ENCODE measurements at places on chromosomes 12 and 14. TPM values are rescaled to one million over a fixed set of nuclear protein-coding genes. Genes with fewer than 3 reads are reported as not detected.

The B4GALNT1 gene
- 14.5 TPM for total RNA-seq

The KRT78 gene
- total RNA-seq, result not detected

- no peak for DNase-seq
- H3K4me1 ChIP-seq, result peaks cover 23% of the 10 kb centered on the region
- H3K27ac ChIP-seq, result peak within 1 kb of the TSS; percentile 49
Observed at GRCh38 chr12:57754411-57755193, at the start of gene MARCHF9. MARCHF9 (plus strand) TSS chr12:57755103; CDS start chr12:57755529, 426 bp downstream.

DNA sequence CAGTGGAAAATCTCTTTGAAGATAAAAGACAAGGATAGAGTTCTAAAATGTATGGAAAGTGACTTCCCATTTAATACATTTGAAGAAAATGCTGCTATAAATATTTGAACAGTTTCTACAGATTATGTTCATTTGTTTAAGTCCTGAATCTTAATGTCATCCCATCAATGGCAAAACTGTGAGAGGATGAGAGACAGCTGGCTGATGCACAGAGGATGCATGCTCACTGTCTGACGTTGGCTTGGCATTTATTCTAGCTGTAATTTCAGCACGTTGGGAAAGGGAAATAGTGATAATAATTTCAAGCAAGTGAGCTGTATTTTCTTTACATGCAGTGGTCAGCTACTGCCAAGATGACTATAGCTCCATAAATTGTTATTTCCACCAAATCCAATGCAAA lies 40.5 kb downstream of the PPFIA2 start:
- H3K27ac ChIP-seq, result no peak overlapping the region
- no peaks in the 10 kb centered on the region for H3K27me3 ChIP-seq
- no peak overlapping the region for H3K4me3 ChIP-seq
- no peaks in the 10 kb centered on the region for H3K36me3 ChIP-seq
- DNase-seq, result no peak

DNA sequence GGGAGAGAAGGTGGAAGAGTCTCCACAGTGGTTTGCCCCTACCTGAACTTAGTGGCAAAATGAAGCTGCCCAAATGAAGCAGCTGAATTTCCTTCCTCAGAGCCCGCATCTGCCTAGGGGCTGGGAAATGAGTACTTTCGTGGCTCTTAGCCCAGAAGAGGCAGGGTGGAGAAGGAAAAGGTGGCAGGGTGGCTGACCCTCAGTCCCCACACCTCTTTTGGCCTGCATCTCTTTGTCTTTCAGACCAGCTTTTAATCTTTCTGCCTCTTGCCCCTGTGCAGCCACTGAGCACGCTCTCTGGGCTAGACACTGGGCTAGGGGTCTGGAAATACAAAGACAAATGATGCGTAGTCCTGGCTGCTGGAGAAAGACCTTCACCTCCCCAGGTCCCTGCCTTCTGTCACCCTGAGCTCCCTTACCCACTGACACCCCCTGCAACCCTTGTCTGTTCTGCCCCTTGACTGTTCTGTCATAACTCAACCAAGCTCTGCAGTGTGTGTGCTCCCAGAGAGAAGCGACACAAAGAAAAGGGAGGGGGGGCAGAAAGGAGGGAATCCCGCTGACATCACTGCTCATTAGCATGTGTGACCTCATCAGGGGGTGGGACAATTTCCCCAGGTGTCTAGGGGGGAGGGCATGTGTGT lies 371 bp upstream of the REM2 start:
- no peak overlapping the region for H3K27ac ChIP-seq
- H3K36me3 ChIP-seq, result no peaks in the 10 kb centered on the region
- H3K4me1 ChIP-seq, result peaks cover 8% of the 10 kb centered on the region
- H3K4me3 ChIP-seq, result no peak overlapping the region
- peaks cover 27% of the 10 kb centered on the region for H3K27me3 ChIP-seq
- DNase-seq, result no peak

DNA sequence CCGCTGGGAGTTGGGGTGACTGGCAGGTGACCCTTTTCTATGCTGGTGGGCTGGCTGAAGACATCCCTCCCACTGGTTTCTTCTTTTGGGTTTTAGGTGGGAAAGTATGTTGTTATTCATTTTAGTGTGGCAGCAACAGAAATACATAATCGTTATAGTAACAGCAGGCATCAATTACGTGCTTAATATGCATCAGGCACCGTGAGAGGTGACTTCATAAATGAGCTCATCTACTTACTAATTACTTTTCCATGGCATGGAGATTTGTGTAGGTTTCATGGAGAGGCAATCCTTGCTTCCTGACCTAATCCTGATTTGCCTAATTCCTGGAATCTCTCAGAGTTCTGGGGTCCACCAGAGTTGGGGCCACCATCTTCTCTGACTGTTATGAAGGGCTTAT lies 13.4 kb upstream of the CELA1 start:
- no peaks in the 10 kb centered on the region for H3K36me3 ChIP-seq
- no peaks in the 10 kb centered on the region for H3K4me1 ChIP-seq
- no peak for DNase-seq
- no peak overlapping the region for H3K27ac ChIP-seq
- no peak overlapping the region for H3K4me3 ChIP-seq

Measured in gastrocnemius medialis (tissue), 4 donors.